ENCODE measurements at places on chromosomes 4 and X.

DNA sequence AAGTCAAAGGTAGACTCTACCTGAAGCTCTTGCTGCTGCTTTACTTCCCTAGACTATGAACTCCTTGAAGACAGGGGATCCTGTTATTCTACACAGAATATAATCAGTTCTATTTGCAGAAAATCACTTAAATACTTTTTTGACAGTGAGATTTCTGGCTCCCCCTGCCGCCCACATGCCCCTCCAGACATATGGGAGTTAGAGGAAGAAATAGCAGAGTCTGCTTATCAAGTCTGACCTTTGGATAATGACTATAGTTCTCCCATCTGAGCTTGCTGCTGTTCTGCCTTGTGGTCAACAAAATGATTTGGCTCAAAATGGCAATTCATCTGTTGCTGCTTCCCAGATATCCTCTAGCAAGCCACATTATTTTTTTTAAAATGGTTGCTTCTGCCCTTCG, 101.1 kb downstream of the ENOX2 start:
- no peak for DNase-seq

- no peak for DNase-seq
Measured at GRCh38 chrX:96696462-96696861, 11.8 kb downstream of the DIAPH2 start.

- no peak for DNase-seq
Measured at GRCh38 chrX:67426946-67427345, 116.9 kb upstream of the AR start.

- DNase-seq = no peak
Measured at GRCh38 chr4:138773321-138773720, 242.3 kb upstream of the NOCT start.
